ENCODE measurements at places on chromosomes 1 and 21.

DNA sequence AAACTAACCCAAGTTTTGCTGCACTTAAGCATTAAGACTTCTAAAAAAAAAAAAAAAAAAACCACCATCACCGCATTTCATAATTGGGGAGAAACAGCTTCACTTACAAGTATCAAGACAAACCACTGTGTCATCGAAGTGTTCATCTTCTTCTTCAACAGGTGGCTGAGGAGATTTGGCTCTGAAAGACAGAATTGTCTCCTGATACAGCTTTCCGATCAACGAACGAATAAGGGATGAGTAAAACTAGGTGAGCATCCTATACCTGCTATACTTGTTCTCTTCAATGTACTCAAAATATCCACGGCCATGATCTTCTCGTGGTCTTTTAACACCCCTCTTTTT is 2.0 kb downstream of the HNRNPU start:
- peak; percentile 61 for DNase-seq

DNA sequence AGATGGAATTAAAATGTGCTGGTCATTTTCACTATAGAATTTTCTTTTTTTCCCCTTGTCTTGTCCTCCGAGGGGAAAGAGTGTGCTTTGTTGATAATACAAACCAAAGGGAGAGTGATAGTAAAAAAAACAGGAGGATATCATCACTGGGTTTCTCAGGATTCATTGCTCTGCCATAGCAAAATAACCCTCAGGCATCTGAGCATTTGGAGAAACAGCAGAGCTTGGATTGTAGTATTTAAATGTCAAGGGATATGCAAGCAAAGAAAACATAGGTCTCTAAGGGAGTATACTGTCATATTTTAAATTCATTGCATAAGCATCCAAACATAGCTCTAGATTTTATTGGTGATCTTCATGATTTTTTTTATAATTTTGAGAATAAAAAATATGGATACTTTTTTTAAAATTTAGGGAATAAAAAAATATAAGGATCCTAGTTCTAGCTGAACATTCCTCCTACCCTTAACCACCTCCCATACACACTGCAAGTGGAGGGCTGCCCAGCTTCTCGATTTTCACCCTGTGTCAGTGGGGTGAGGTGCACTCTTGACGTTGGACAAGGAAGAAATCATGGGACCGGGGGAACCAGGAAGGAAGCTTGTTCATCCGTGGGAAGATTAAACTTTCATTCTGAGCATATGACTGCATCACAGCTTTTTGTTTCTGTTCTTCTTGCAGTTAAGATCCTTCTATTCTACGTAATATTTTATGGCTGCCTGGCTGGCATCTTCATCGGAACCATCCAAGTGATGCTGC is 4.4 kb downstream of the ATP1B1 start:
- DNase-seq = no peak

- no peak for DNase-seq
Observed at GRCh38 chr1:18631496-18632217, 1.0 kb downstream of the PAX7 start.

DNA sequence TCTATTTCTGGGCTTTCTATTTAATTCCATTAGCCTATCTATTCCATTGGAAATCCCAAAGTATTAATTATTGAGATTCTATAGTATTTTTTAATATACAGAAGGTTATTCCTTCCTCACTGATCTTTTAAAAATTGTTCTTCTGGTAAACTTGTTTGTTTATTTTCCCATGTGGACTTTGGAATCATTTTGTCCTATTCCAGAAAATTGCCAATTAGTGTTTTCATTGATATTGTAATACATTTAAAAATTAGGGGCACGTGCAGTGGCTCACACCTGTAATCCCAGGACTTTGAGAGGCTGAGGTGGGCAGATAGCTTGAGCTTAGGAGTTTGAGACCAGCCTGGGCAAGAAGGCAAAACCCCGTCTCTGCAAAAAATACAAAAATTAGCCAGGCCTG is 8.4 kb upstream of the TLCD4 start:
- no peak for DNase-seq

DNA sequence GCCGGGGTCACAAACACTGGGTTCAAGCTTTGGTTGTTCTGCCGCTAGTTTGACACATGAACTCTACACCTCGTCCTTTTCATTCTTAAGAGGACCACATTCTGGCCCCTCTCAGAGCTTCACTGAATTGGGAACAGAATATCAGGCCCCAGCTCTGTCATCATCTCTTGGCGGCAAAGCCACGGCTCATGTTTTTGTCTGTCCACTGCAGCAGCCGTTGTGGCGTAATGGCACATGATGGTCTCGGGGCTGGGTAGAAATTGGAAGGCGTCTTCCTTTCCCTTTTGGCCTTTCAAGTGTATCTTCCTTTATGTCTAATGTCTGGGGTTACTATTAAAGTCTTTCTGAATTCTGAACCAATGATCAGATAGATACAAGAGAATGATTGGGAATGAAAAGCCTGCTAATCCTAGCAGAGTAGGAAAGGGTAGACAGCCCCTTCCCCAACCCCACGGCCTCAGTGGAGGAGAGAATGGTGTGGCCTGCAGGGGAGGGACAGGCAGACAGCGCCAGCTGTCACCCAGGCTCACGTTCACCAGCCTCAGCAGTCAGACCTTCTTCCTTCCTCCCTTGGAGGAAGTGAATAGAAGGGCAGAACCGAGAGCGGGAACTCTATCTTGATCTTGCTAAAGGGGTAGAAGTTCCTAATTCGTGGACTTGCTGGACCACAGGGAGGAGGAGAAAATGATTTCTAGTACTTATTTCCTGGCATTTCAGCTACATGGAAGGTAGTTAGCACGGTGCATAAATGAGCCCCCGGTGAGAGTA is 498.1 kb downstream of the KIF26B start:
- no peak for DNase-seq

- DNase-seq = peak; percentile 46
Observed at GRCh38 chr1:160681066-160681890, 30.3 kb downstream of the CD48 start.

DNA sequence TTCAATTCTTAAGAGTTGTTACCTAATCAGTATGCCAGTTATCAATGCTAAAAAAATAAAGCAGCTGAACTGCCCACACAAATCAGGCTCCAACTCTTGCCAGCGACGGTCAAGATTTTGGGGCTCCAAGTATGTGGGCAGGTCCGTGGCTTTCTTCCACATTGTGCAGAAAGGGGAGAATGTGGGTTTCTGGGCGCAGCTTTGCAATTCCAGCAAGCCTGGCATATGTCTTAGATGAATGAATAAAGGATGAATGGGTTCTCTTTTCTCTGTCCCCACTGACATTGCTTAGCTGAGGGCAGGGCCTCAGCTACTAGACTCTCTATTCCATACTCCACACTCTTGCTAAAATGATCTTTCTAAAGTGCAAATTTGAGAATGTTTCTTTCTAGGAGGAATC is 42.4 kb downstream of the NENF start:
- no peak for DNase-seq

GRCh38 chr1:35572296-35572695 is 818 bp upstream of the TFAP2E start:
- DNase-seq = no peak

- DNase-seq = no peak
Observed at GRCh38 chr1:16677552-16678431, 11.0 kb upstream of the RNU1-3 start.

DNA sequence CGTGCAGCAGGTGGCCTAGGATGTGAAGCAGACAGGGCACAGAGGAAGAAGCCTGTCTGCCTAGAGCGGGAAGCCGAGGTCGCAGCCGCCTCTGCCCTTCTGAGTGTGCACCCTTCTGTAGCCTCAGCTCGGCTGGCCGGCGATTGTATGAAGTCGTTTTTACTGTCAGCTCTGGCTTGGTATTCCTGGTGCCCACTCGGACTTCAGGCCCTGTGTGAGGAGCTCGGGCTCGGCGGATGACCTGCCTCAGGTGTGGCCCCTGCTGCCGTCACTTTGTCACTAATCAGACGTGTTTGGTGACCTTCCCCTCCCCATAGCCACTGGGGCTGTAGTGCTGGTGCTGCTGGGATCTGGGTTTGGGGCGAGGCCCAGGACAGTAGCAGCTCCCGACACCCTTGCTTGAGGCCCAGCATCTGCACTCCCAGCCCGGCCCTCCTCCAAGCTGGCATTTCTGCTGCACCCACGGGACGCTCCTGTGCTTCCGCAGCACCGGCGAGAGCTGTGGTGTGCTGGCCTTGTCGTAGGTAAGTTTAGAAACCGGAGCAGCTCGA is 18.1 kb downstream of the SLX9 start:
- DNase-seq = no peak

GRCh38 chr1:168344517-168344916 is 63.8 kb downstream of the TBX19 start:
- no peak for DNase-seq

DNA sequence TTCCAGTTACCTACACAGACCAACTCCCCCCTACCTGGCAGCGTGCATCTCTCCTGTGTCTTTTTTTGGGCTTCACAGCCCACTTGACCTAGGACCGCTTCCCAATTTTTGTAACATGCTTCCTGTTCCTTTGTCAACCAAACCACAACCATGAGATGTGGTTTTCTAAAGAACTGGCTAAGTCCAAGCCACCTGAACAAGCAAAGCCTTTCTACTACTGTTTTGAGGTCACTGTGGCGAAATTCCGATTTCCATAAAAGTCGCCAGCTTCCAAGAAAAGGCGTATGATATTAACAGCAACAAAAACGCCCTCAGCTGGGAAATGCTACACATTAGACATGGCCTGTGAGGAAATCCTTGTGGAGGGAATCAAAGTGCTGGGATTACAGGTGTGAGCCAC is 12.7 kb upstream of the AK2 start:
- no peak for DNase-seq

DNA sequence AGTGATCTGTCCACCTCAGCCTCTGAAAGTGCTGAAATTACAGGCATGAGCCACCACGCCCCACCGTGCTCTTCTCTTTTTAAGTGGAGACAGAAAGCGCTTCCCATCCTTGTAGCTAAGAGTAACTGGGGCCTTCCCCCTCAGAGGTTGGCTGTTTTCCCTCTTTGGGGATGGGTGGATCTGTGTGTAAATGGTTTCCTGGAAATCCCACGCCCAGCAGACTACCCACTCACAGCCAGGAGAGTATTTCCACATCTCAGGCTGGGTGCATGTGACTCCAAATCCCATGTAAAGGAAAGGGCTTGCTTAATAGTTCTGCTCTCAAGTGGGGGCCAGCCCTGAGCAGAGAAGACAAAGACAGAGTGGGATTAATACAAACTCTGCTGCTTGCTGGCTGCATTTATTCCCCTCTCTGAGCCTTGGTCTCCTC is 19.6 kb upstream of the TCEA3 start:
- no peak for DNase-seq

DNA sequence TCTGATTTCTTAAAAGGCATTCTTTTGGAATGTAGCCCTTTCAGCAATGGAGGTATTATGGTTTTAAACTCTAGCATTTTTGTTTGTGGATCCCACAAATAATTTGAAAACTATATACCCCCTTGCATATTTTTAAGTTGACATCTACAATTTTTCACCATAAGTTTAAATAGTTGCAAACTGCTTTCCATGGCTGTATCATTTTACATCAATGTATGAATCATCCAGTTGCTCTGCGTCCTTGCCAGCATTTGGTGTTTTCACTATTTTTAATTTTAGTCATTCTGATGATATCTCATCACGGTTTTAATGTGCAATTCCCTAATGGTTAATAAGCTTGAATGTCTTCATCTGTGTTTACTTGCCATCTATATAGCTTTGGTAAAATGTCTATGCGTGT is 20.7 kb downstream of the DIPK1A start:
- no peak for DNase-seq

GRCh38 chr21:39071623-39072214 is 111.5 kb downstream of the PSMG1 start:
- DNase-seq = no peak

- DNase-seq = no peak
Observed at GRCh38 chr1:223729906-223730305, 17.6 kb downstream of the CAPN2 start.

GRCh38 chr1:88773540-88774150 is 89.6 kb downstream of the PKN2 start:
- peak; percentile 7 for DNase-seq

DNA sequence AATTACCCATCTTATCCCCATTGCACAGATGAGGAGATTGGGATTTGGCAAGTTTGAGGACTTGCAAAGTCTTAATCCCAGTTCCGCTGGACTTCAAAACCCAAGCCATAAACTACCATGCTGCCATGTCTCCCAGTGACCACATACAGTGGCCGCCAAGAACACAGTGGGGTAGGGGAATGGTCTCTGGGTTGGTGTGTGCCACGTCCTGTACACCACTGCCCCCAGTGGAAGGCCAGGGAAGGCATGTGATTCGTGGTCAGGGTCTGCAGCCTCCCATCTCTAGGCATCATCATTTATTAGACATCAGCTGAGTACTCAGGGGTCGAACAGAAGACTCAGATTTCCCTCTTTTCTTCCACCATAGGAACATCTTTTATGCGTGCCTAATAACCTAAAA is 76.0 kb downstream of the MAN1C1 start:
- DNase-seq = peak; percentile 48

DNA sequence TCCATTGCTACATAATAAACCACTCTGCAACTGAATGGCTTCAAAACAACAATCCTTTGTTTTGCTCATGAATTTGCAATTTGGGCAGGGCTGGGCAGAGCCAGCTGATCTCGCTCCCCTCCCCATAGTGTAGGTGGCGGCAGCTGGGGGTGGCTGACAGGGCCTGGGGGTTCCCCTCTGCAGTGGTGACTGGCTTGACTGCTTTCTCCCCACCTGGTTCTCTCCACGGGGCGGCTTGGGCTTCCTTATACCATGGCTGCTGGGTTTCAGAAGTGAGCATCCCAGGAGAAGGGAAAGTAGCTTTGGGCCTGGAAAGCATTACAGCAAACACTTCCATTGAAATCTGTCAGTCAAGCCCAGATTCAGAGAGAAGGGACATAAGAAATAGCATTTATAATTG is 129.7 kb upstream of the ZBTB40 start:
- DNase-seq = peak; percentile 69

DNA sequence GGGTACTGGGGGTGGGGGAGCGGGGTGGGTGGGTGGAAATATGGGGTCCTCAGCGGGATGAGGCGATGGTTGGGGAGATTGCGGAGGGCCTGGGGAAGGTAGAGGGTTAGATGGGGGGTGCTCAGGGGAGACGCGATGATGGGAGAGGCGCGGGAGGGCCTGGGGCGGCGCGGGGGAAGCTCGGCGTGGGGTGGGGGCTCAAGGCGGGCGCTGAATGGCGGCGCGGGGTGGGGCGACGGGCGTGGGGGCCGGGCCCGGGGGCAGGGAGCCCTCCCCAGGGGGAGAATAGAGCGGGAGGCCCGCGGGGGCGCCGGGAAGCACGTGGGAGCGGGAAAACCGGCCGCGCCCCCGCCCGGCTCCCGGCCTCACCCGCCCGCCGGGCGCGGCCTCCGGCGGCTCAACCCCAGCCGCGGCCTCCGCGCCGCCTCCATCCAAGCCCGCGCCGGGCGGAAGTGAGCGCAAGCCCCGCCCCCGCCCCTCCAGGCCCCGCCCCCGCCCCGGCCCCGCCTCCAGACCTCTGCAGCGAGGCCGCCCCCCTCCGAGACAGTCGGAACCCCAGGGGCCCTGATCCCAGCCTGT is at the start of gene FAAP20:
TSS of gene FAAP20 (minus strand) at position 454 of the 579 bp plus-strand sequence. CDS start at position 431, 23 bp downstream.
- peak; percentile 76 for DNase-seq

GRCh38 chr1:171909711-171910110 is 68.4 kb downstream of the DNM3 start:
- no peak for DNase-seq

GRCh38 chr1:184507165-184507564 is 120.3 kb downstream of the C1orf21 start:
- DNase-seq = peak; percentile 25

GRCh38 chr1:58047265-58047858 is 499.2 kb downstream of the OMA1 start:
- peak; percentile 4 for DNase-seq

Measured in NCI-H69 (cell line).